Heart right ventricle (tissue), 16 donors: ENCODE measurements at places on chromosomes 3 and 15.

- no peak for DNase-seq
Measured at GRCh38 chr15:59020322-59020721, 32.9 kb downstream of the RNF111 start.

- DNase-seq, result no peak
Measured at GRCh38 chr3:58711871-58712270, 45.3 kb upstream of the FAM3D start.

DNA sequence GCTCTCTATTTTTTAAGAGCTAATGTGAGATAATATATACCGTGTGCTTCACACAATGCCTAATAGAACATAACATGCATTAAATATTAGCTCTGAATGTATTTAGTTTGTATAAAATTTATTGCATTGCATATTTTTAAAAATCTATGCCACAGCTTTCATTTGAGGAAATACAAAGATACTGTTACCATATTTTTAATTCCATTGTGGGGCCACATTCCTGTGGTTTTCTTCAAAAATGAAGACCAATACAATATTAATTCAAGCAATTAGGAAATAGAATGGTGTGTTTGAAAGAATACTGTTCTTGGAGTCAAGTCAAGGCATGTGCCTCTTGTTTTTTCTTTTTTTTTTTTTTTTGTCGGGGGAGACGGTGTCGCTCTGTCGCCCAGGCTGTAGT is 95.4 kb upstream of the CADPS start:
- no peak for DNase-seq

GRCh38 chr15:92366381-92366780 is 27.3 kb upstream of the ST8SIA2 start:
- no peak for DNase-seq

- no peak for DNase-seq
Measured at GRCh38 chr15:49044766-49045606, 1.3 kb downstream of the SECISBP2L start.

- DNase-seq, result no peak
Measured at GRCh38 chr3:167115331-167115934, 264.7 kb downstream of the ZBBX start.

DNA sequence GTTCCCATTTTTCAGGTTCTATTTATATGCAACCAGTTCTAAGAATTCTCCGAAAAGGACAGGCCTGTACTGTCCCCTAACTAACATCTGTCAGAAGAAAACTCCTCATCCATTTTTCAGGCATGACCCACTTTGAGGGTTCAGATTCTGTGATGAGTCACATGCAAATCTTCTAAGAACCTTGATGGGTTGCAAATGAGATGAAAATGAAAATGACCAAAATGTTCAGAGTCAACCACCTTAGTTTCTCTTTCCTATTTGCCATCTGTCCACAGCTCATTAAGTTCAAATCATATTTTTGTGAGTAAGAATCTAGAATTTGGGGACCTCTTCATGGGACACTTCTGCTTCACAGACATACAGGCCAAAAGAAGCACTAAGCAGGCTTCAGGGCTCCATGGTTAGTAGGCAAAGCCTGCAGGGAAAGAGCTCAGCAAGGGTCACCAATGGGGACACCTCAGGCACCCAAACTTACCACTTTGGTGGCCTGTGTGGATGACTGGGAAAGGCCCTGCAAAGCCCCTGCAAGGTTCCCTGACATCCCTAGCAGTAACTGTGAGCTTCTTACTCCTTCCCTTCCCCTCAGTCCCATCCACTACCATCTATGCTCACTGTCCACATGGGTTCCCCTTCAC is 122.0 kb downstream of the WDR76 start:
- DNase-seq, result no peak

DNA sequence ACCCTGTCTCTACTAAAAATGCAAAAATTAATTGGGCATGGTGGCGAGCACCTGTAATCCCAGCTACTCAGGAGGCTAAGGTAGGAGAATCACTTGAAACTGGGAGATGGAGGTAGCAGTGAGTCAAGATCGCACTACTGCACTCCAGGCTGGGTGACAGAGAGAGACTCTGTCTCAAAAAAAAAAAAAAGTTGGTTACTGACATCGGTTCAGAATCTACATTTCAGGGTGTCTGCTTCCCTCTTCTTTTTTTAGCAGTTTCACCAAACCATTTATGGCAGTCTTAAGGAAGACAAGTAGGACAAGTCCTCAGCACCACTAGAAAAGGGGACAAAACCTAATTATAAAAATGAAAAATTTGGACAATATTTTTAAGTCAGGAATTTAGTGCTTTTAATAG is 3.3 kb upstream of the USP4 start:
- no peak for DNase-seq

DNA sequence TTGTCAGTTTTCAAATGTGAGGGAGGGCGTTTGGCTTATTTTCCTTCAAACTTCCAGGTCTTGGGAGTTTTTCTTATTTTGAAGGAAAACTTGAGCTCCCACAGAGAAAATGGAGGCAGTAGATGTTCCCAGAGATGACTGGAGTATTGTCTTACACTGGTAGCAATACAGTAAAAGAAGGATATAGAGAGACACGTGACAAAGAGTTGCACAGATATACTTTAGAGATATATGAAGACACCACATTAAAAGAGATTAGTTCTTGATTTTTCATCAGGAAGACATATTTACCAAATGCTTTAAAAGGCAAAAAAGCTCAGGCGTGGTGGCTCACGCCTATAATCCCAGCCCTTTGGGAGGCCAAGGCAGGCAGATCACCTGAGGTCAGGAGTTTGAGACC is 490.9 kb downstream of the FOXP1 start:
- DNase-seq, result no peak

- DNase-seq, result no peak
Measured at GRCh38 chr3:48440590-48440958, 517 bp downstream of the TMA7 start.

DNA sequence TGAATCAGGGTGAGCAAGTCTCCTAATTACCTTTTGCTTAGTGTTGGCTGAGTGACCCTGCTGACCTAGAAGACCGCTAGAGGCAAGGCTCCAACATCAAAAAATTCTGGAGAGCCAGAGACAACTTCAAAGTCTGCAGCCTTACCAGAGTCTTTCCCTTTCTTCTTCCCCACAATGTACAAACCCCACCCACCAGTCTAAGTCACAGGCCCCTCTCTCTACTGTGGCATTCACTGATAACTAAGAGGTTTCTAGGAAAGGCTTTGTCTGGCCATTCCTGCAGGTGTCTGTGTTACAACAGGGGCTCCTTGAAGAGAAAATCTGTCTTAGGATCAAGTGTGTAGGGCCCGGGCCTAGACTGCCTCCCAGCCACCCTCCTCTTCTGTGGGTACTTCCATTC is 525 bp downstream of the MYH15 start:
- no peak for DNase-seq

GRCh38 chr3:183460081-183461055 is 31.9 kb upstream of the MCF2L2 start:
- DNase-seq, result no peak

- no peak for DNase-seq
Measured at GRCh38 chr3:127612966-127613365, 14.8 kb downstream of the MCM2 start.

GRCh38 chr3:160478338-160478737 is 28.8 kb upstream of the TRIM59 start:
- no peak for DNase-seq

DNA sequence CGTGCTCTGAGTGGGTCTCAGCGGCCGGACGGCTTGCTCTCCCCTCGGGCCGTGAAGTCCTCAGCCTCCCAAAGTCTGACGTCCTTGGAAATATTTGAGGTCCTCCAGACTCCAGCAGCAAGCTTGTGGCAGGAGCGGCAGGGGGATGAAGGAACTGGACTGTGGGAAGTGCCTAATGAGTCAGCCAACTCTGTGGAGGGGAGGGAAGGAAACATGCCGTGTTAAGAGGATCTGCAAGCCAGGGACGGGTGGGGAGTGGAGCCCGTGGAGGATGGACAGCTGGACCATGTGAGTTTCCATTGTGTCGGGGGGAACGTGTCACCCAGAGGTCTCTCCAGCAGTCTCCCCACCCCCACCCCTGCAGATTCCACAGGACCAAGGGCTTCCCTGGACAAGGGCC is 39.4 kb upstream of the IDH2 start:
- no peak for DNase-seq

GRCh38 chr15:48965972-48966371 is 2.3 kb upstream of the SHC4 start:
- DNase-seq, result no peak

- DNase-seq, result no peak
Measured at GRCh38 chr3:9452417-9452816, 55.0 kb downstream of the SETD5 start.

- no peak for DNase-seq
Measured at GRCh38 chr3:46900007-46900292, 22.4 kb downstream of the PTH1R start.

GRCh38 chr3:27658741-27659140 is 63.4 kb downstream of the EOMES start:
- no peak for DNase-seq

DNA sequence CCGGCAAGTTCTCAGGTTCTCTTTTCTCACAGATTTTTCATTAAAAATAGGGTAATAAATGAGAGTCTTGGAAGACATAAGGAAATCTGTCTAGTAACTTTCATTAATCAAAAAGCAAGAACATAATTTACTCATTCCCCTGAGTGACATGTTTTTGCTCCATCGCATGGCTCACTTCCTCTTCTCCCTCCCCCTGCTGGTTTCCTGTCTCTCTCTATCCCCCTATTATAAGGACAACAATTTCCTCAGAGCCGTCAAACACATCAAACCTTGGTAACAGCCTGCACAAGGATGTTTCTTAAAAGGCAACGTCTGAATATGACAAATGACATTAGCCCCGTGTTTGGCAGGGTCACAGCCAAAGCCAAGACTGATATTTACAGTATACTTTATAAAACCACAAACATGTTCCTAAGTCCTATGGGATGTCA is 1149.6 kb downstream of the IGSF11 start:
- no peak for DNase-seq

- no peak for DNase-seq
Measured at GRCh38 chr15:72850833-72851232, 67.3 kb upstream of the ADPGK start.

DNA sequence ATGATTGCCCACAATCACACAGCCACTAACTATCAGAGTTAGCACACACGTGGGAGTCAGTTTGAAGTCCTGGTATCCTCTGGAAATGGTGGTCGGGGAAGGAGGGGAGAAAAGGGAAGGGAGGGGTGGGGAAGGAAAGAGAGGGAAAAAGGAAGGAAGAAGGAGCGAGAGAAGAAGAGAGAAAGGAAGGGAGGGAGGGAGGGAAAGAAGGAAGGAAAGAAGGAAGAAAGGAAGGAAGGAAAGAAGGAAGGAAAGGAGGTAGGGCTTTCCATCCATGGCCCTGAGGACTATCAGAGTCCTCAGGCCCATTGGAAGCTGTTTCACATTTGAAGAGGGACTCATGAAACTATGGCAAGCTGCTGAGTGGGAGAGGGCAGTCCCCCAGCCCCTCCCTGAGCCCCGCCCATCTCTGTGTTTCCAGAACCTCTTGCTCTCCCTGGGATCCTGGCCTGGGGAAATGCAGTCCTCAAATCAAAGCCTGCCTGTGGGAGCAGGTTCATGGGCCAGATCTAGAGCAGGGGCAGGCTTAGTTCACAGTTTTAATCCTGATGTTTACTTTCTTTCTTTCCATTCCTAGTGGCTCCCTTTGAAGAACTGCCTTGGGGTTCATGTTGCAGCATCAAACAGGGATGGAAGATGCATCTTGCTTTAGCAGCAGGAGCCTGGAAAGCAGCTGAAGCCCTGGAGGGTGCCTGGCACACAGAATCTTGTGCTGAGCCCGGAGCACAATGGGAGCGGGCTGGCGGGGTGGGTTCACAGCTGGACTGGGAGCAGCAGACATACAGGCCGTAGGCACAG is 66.1 kb upstream of the GLCE start:
- no peak for DNase-seq
